ENCODE measurements at places on chromosomes 2 and 18. TPM values are rescaled to one million over a fixed set of nuclear protein-coding genes. Genes with fewer than 3 reads are reported as not detected.
A peak's percentile ranks its signal among the peaks of the same experiment; 100 is the strongest.

The EHD3 gene
- 10.6 TPM for polyA plus RNA-seq

DNA sequence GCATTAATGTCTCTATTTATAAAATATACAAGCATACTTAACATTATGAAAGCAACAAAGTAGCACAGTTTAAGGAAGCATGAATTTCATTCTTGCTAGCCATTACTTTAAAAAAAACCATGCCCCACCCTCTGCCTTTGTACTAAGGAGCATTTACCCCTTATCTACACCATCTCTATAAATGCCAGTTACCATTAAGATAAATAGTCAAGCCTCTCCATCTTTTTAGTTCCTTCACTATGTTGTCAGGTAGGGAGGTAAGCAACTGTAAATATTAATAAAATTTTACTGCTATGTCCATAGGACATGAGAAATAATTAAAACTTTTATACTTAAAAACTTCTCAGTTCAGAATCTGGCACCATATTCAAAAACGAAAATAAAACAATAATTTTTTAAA is 42.1 kb downstream of the ROCK1 start:
- peaks cover 4% of the 10 kb centered on the region for H3K36me3 ChIP-seq
- no peak overlapping the region for H3K4me3 ChIP-seq
- no peak overlapping the region for H3K27ac ChIP-seq
- peaks cover 25% of the 10 kb centered on the region for H3K4me1 ChIP-seq
- H3K27me3 ChIP-seq: no peaks in the 10 kb centered on the region

The RAB6C gene
- not detected for polyA plus RNA-seq

The FZD7 gene
- polyA plus RNA-seq: not detected

GRCh38 chr2:85748985-85749875 is 4.6 kb upstream of the ATOH8 start:
- H3K4me1 ChIP-seq: peaks cover 47% of the 10 kb centered on the region
- no peak overlapping the region for H3K27ac ChIP-seq
- no peaks in the 10 kb centered on the region for H3K36me3 ChIP-seq
- DNase-seq: no peak
- peaks cover 22% of the 10 kb centered on the region for H3K27me3 ChIP-seq

- no peak overlapping the region for H3K4me3 ChIP-seq
- H3K27me3 ChIP-seq: no peaks in the 10 kb centered on the region
- H3K4me1 ChIP-seq: no peaks in the 10 kb centered on the region
- no peak overlapping the region for H3K27ac ChIP-seq
Observed at GRCh38 chr2:187206071-187206470, 242.0 kb downstream of the CALCRL start.

- no peak overlapping the region for H3K27ac ChIP-seq
- H3K4me1 ChIP-seq: peaks cover 4% of the 10 kb centered on the region
- H3K4me3 ChIP-seq: no peak overlapping the region
- no peak for DNase-seq
Observed at GRCh38 chr2:46144133-46144800, 152.9 kb upstream of the EPAS1 start.

DNA sequence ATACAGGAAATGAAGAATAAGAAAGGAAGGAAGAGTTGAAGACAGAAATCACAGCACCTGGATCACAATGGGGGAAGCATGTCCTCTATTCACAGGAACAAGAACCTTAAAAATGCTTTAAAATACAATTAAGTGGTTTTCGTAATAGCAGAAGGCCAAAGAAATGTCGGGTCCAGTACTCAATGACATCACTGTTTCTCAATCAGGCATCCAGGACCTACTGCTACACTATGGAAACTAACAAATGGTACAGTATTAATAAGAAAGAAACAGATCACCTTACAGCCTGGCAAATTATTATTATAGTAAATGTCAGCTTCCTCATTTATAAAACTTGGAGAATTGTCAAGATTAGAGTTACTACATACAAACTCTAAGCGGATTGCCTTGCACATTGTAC is 15.8 kb downstream of the HNRNPLL start:
- H3K36me3 ChIP-seq: no peaks in the 10 kb centered on the region
- H3K4me1 ChIP-seq: no peaks in the 10 kb centered on the region
- no peak for DNase-seq
- H3K4me3 ChIP-seq: no peak overlapping the region

GRCh38 chr18:8990276-8991031 is 112.0 kb upstream of the NDUFV2 start:
- no peaks in the 10 kb centered on the region for H3K4me1 ChIP-seq
- no peak for DNase-seq
- H3K4me3 ChIP-seq: no peak overlapping the region
- H3K27ac ChIP-seq: no peak overlapping the region
- no peaks in the 10 kb centered on the region for H3K27me3 ChIP-seq

The ASB18 gene
- polyA plus RNA-seq: not detected

GRCh38 chr2:239370403-239370802 is 30.4 kb downstream of the HDAC4 start:
- H3K36me3 ChIP-seq: no peaks in the 10 kb centered on the region
- H3K4me3 ChIP-seq: peak overlapping the region; percentile 93
- peaks cover 9% of the 10 kb centered on the region for H3K4me1 ChIP-seq
- no peaks in the 10 kb centered on the region for H3K27me3 ChIP-seq
- DNase-seq: no peak
- peak overlapping the region; percentile 100 for H3K27ac ChIP-seq

DNA sequence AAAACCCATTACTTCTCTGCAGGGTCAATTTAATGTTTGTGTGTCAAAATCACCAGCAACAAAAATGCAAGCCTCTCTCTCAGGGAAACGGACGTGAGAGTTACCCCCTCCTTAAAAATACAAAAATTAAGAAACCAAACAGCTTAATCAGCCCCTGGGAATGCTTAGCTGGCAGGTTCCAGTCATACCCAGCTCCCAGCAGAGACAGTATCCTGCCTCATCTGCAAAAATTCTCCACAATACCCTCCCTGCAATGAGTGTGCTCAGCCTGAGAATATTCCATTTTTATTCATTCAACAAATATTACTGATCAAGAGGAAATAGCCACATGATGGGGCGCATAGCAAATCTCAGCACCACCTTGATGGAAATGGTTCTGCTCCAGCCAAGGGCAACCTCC is 36.3 kb downstream of the ST8SIA5 start:
- no peak for DNase-seq
- H3K4me1 ChIP-seq: no peaks in the 10 kb centered on the region
- H3K36me3 ChIP-seq: no peaks in the 10 kb centered on the region
- no peak overlapping the region for H3K27ac ChIP-seq

The NTSR2 gene
- not detected for polyA plus RNA-seq

The MAB21L4 gene
- polyA plus RNA-seq: not detected

DNA sequence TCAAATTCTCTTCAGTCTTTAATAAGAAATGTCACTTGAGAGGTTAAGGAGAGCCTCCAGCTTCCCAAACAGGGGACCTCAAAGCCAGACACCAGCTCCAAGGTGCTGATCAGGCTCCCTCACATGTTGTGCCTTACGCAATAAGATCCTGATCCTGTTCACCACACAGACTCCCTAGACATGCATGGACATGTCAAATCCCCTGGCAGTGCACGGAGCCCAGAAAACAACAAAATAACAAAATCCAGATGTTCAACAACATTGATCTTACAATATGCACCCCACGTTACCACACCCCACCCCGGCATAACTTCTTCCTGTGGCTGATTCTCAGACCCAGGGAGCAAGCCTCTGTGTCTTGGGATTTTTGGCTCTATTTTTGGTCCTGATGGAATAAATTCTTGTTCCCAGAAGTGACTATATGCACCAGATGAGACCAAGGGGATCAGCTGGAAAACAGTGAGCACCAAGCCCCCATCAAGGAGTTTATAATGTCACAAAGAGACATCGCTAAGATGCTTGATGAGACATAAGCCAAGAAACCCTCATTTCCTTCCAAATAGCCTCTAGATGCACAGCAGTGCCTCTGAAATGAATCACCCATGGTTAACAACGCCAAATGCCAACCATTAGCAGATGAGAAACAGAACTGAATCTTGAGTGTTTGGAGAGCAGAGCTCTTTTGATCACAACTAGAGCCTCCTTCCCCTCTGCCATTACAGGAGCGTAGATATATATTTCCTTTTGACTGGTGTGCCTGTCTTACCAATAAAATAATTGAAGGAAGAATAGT is 198.2 kb downstream of the PRKCE start:
- no peaks in the 10 kb centered on the region for H3K27me3 ChIP-seq
- H3K4me3 ChIP-seq: no peak overlapping the region
- H3K27ac ChIP-seq: peak overlapping the region; percentile 53
- H3K4me1 ChIP-seq: peaks cover 49% of the 10 kb centered on the region

The ZNF892 gene
- 1.3 TPM for polyA plus RNA-seq

- H3K27me3 ChIP-seq: no peaks in the 10 kb centered on the region
- no peak overlapping the region for H3K27ac ChIP-seq
- DNase-seq: no peak
- H3K4me1 ChIP-seq: no peaks in the 10 kb centered on the region
Observed at GRCh38 chr18:59951591-59951990, 51.8 kb downstream of the PMAIP1 start.

DNA sequence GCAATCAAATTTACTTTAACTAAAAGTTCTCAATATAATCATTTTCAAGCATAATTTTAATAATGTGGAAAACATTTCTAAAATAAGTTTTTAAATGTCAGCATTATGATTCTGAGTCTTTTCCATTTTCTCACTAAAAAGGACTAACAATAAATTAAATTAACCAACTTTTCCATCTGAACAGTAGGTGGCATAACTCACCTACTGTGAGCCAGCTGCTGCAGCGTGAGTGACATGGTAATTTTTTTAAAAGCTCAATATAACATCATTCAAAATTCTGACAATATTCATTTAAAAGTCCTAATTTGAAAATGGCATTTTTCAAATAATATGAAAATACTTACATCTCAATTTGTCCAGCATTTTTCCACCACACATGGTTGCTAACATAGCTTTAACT is 66.5 kb downstream of the DTNB start:
- no peak overlapping the region for H3K4me3 ChIP-seq
- peaks cover 16% of the 10 kb centered on the region for H3K4me1 ChIP-seq
- DNase-seq: peak; percentile 31
- H3K27ac ChIP-seq: no peak overlapping the region
- no peaks in the 10 kb centered on the region for H3K27me3 ChIP-seq
- no peaks in the 10 kb centered on the region for H3K36me3 ChIP-seq

GRCh38 chr18:79634593-79635426 is 44.8 kb upstream of the CTDP1 start:
- no peak for DNase-seq
- H3K4me3 ChIP-seq: no peak overlapping the region
- no peaks in the 10 kb centered on the region for H3K36me3 ChIP-seq
- no peaks in the 10 kb centered on the region for H3K27me3 ChIP-seq
- H3K27ac ChIP-seq: no peak overlapping the region

DNA sequence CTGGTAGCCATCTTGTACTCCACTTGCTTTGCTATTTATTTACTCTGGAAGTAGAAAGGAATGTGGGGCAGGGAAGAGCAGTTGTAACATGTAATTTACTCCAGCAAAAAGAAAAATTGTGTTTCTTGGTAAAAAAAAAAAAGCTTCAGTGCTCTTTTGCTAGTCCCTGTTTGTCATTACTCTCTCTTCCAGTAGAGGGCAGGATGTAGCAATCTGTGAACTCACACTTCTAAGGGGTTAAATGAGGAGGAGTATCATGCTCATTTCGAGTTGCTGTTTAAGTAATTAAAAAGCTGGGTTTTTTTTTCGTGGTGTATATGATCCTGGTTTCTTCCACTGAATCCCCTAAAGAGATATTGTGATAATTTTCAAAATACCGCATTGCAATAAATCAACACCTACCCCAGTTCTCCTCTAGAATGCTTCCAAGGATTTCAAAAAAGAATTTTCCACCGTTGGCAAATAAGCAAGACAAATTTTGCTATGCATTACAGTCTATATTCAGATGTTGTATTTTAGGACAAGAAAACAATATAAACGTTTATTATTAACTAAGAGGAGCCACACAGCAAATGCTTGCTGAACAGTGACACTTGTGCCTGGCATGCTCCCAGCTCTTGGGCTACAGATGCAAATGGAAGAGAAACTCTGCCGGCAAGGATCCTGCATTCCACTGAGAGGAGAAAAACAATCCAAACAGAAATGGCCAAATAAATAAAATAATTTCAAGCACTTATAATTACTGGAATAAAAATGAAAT is 261.6 kb downstream of the ASXL3 start:
- H3K4me1 ChIP-seq: no peaks in the 10 kb centered on the region
- no peak overlapping the region for H3K27ac ChIP-seq
- no peaks in the 10 kb centered on the region for H3K36me3 ChIP-seq
- no peaks in the 10 kb centered on the region for H3K27me3 ChIP-seq

DNA sequence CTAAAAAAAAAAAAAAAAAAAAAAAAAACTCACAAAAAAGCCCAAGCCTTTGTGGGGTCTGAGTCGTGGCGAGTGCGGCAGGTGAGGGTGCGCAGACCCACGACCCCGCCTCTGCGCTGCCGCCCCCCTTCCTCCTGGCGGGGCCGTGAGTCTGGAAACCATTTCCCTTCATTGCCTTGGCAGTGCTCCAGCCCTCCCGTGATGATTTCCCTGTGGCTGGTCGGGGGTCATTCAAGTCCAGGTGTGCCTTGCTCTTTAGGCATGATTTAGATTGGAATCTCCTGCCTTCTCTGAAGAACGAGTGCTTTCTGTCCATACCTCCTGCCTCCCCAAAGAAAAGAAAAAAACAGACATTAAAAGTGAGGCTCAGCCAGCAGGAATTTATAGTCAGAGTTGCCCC is 161.8 kb downstream of the FAM210A start:
- no peak for DNase-seq
- peaks cover 54% of the 10 kb centered on the region for H3K4me1 ChIP-seq
- H3K27ac ChIP-seq: peak overlapping the region; percentile 94
- H3K27me3 ChIP-seq: no peaks in the 10 kb centered on the region
